ENCODE measurements at places on chromosomes 1 and 21. TPM values are rescaled to one million over a fixed set of nuclear protein-coding genes. Genes with fewer than 3 reads are reported as not detected.

DNA sequence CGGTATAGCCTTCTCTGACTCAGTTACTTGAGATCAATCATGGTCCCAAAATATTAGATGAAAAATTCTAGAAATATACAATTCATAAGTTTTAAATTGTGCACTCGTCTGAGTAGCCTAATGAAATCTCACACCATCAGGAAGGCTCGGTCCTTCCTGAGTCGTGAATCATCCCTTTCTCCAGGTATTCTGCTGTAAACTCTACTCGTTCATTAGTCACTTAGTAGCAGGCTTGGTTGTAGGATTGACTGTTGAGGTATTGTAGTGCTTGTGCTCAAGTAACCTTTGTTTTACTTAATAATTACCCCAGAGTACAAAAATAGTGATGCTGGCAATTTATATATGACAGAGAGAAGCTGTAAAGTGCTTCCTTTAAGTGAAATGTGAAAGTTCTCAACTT, 238.7 kb downstream of the OLFM3 start:
- no peak for DNase-seq

GRCh38 chr21:42373196-42373907, 7.0 kb upstream of the TFF1 start:
- no peak for DNase-seq

DNA sequence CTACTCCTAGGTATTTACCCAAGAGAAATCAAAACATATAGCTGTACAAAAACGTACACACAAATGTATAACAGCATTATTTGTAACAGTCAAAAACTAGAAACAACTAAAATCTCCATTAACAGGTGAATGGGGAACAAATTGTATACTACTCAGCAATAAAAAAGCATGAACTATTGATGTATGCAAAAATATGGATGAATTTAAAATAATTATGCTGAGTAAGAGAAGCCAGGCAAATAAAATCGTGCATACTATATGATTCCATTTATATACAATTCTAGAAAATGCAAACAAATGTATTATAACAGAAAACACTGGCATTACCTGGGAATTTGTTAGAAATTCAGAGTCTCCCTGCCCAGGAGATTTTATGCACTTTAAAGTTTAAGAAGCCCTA, 150.1 kb downstream of the GDAP2 start:
- DNase-seq: no peak

- DNase-seq: no peak
Observed at GRCh38 chr1:65953170-65953569, 160.5 kb downstream of the PDE4B start.

Gene MIXL1
- 0.49 TPM for total RNA-seq

DNA sequence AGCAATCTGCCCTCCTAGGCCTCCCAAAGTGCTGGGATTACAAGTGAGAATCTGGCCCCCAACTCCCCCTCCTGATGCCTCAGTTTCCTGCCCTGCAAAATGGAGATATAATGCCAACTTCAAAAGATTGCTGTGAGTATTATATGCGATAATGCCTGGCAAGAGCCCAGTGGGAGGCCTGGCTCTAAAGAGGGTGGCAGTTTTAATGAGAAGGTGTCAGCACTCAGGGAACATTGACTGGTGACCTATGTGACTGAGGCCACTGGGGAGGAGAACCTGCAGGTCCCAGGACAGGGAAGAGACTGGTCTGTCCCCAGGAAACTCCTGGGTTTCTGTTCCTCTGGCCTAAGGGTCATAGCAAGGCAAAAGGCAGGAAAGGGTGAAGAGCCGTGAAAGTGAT, 11.0 kb downstream of the HSPG2 start:
- DNase-seq: no peak

DNA sequence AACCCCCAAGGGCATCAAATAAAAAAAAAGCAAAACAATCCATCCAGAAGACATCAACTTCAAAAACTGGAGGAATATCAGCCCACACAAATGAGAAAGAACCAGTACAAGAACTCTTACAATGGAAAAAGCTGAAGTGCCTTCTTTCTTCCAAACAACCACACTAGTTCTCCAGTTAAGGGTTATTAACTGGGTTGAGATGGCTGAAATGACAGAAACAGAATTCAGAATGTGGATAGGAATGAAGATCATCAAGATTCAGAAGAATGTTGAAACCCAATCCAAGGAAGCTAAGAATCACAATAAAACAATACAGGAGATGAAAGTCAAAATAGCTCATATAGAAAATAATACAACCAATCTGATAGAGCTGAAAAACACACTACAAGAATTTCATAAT, 104.5 kb downstream of the NME7 start:
- no peak for DNase-seq

- no peak for DNase-seq
Observed at GRCh38 chr1:59139396-59139795, 157.5 kb upstream of the FGGY start.

- DNase-seq: no peak
Observed at GRCh38 chr1:231612393-231613089, 14.0 kb upstream of the DISC1 start.

- no peak for DNase-seq
Observed at GRCh38 chr1:46133781-46134350, 1.4 kb upstream of the PIK3R3 start.

DNA sequence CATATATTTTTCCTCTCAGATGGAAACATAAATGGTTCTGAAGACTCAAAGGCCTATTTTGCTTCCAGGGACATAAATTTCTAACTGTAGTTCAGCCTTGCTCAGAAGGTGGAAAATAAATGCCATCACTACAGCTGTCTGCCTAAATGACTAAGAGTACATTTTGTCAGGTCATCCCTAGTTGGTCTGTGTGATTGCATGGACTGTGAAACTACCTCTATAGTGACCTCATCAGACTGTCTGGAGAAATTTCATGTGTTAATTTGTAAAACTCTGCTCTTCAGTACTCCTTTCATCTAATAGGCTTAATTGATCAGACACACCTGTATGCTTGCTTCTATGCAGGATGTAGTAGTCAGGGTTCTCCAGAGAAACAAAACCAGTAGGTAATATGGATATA, 886.9 kb downstream of the AMY1C start:
- no peak for DNase-seq

DNA sequence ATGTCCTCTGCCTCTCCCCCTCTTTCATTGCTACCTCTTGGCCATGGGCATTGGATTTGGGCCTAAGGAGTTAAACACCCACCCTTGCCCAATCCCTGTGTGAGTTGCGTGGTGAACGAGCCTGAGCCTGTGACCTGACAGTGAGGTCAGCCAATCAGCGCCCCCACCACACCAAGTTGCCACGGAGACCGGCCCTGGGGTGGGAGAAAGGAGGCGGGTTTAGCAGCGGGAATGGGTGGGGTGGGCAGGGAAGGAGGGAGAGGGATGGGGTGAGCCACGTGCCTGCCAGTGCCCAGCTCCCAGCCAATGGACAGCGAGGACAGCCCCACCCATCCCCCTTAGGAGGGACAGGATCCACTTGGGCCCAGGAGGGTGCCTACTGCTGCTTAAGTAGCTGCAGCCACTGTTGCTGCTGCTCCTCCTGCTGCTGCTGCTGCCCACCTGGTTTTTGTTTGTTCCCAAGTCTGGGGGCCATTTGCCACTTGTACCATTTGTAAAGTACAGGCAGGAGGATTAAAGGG, 9.5 kb downstream of the ZBTB7B start:
- DNase-seq: peak; percentile 80

DNA sequence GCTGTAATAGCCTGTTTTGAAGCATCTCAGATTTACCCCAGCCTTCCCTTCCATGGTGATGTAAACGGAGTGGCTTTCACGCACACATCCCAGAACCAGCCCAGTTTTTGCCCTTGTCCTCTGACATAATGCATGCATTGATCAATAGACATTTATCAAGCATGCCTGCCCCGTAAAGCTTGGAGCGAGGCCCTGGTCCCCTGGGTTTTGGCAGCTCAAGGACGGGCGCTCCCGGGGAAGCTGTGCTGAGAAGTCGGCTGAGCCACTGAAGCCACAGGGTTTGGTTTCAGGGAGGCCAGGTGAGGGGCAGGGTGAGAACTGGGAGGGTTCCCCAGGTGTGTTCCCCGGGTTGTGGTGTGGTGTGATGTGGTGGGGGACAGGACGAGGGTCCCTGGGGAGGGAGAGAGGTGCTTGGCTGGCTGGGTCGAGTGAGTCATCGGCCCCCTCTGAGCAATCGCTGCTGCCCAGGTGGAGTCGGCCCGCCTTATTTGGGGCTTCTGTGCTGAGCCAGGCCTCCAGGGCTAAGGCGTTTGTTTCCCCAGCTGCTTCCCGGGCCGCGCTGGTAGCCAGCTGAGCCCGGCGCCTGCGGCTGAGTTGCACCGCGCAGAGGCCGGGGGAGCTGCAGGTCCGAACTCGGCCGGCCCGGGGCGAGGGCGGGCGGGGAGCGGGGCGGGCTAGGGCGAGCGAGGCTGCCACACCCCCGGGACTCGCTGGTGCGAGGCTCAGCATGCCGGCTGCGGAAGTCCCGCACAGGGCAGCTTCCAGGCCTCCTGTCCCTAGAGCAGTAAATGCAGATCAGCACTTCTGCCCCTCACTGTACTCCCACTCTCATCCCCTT, 23.6 kb downstream of the ATP2B4 start:
- peak; percentile 67 for DNase-seq

- no peak for DNase-seq
Observed at GRCh38 chr1:175803413-175803812, 60.0 kb upstream of the TNR start.

GRCh38 chr1:209355415-209355814, 228.1 kb upstream of the CAMK1G start:
- no peak for DNase-seq

- DNase-seq: peak; percentile 31
Observed at GRCh38 chr1:9825093-9826074, 1.6 kb upstream of the CLSTN1 start.

DNA sequence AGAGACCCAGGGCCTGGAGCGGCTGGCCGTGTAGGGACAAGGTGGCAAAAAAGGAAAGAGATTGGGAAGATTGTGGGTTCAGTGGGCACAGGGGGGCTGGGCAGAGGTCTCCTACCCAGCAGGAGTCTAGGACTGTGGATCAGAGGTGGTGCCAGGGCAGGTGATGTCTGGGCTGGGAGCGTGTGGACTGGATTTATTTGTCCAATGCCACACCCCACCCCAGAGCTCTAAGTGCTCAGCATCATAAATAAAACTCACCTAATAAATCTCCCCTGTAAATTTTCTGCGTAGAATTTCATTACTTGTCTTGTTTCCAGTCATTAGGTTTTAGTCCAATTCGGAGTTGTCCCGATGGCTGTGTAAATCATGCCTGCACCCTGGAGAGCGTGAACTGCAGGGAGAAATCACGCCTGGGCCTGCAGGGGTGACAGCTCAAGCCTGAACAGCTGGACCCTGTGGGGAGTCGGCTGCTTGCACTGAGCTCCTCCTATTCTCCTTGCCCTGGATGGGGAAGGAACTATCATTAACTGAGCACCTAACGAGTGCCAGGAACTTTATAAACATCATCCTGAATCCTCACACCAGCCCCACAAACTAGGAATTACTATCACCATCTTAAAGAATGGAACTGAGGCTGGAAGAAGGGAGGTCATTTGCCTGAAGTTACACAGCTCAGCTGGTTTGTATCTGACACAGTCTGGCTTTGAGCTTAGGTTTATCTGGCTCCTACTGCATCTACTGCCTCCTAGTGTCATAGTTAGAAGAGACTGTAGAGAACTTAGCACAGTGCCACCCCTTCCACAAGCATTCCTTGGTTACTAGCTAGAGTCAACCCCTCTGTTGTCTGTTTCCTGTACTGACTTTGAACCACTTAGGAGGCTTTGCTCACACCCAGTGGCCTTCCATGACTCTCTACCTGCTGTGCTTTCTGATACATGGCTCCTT, 25.0 kb upstream of the POU3F1 start:
- DNase-seq: peak; percentile 40

- DNase-seq: peak; percentile 65
Observed at GRCh38 chr1:159881622-159882526, 18.1 kb downstream of the CFAP45 start.

Gene SPRR5
- total RNA-seq: not detected

- DNase-seq: peak; percentile 67
Observed at GRCh38 chr1:202615501-202616354, 94.5 kb downstream of the SYT2 start.

- DNase-seq: no peak
Observed at GRCh38 chr1:170075186-170075585, 691 bp upstream of the KIFAP3 start.

DNA sequence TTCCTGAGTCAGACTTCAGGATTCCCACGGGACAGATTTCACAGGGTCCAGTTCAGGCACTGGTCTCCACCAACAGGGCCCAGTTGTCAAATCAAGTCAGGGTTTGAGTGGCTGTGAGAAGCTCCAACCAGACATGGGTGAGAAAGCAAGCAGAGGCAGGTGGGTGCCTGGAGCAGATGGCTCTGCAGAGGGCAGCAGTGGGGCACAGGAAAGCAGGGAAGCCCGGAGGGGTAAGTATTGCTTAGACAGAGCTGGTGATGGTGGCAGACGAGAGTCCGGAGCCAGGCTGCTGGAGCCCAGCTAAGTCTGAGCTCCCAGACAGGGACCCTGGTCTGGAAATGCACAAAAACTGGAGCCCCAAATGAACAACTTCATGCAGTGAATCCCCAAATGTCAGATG, 40.4 kb downstream of the RIMS3 start:
- no peak for DNase-seq

Gene OPTC
- total RNA-seq: not detected

GRCh38 chr1:110542725-110543124, 23.8 kb upstream of the KCNA10 start:
- DNase-seq: peak; percentile 80

Gene CLDN17
- not detected for total RNA-seq

DNA sequence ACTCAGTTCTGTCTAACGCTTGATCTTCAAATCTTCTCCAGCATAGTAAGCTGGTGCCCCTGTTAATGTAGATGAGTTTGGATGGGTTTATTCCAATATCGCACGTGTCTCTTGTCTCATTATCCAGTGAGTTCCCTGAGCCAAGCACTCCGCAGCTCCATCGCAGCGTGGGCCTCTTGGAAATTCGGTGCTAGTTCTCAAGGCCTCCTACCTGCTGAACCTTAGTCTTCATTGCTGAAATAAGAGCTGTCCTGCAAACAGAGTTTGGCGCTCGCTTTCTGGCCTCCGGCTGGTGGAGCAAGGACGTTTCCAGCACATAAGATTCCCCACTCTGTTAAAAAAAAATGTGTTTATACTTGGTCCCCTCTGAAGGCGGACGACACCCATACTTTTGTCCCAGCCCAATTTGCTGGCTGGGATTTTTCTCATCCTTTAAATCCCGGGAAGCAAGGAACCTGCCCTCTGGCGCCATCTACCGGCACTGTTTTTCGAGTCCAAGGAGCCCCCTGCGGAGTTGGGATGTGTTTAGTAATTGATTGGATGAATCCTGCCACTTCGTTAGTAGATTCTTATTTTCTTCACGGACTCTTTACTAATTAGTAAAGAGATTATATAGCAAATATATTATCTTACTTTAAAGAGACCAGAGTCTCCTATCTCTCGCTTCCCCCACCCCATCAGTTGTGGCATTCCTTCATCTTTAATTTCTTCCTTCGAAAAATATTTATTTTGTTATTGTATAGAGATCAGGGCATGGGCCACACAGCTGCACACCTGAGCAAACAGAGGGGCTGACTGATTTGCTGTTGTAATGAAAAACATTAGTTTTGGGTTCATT, 14.7 kb downstream of the JUN start:
- DNase-seq: peak; percentile 82

- DNase-seq: no peak
Observed at GRCh38 chr1:26434161-26434752, 2.1 kb downstream of the DHDDS start.

Measured in lung (tissue), 17 donors.